ENCODE measurements at places on chromosomes 3 and 15. TPM values are rescaled to one million over a fixed set of nuclear protein-coding genes. Genes with fewer than 3 reads are reported as not detected.

- peaks cover 2% of the 10 kb centered on the region for H3K27me3 ChIP-seq
- no peak overlapping the region for H3K4me3 ChIP-seq
- DNase-seq: no peak
- H3K27ac ChIP-seq: no peak overlapping the region
- H3K36me3 ChIP-seq: no peaks in the 10 kb centered on the region
Measured at GRCh38 chr3:46393554-46394434, 13.1 kb downstream of the CCR5AS start.

DNA sequence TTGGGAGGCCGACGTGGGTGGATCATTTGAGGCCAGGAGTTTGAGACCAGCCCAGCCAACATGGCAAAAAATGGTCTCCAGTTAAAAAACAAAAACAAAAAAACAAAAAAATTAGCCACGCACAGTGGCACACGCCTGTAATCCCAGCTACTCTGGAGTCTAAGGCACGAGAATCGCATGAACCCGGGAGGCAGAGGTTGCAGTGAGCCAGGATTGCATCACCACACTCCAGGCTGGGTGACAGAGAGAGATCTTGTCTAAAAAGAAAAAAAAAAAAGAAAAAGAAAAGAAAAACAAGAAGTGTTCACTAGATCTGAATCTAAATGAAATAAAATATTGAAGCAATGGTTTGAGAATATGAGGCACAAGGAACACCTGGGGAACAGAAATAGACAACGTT is 36.7 kb downstream of the SLC9A9 start:
- no peak for DNase-seq
- H3K36me3 ChIP-seq: peaks cover 8% of the 10 kb centered on the region
- no peak overlapping the region for H3K4me3 ChIP-seq
- peaks cover 22% of the 10 kb centered on the region for H3K4me1 ChIP-seq
- H3K27me3 ChIP-seq: no peaks in the 10 kb centered on the region

GRCh38 chr3:159936541-159936940 is 52.1 kb upstream of the IL12A start:
- no peak for DNase-seq
- peaks cover 2% of the 10 kb centered on the region for H3K27me3 ChIP-seq
- H3K27ac ChIP-seq: no peak overlapping the region
- peaks cover 4% of the 10 kb centered on the region for H3K4me1 ChIP-seq
- peaks cover 4% of the 10 kb centered on the region for H3K36me3 ChIP-seq

AHSG gene
- total RNA-seq: not detected

ESYT3 gene
- total RNA-seq: 0.37 TPM

- H3K4me1 ChIP-seq: peaks cover 24% of the 10 kb centered on the region
- H3K27me3 ChIP-seq: no peaks in the 10 kb centered on the region
- no peaks in the 10 kb centered on the region for H3K36me3 ChIP-seq
- peak overlapping the region; percentile 49 for H3K27ac ChIP-seq
Measured at GRCh38 chr3:48896936-48897335, 1.7 kb downstream of the SLC25A20 start.

CAND2 gene
- total RNA-seq: 2.1 TPM

- H3K27ac ChIP-seq: no peak overlapping the region
- DNase-seq: no peak
- H3K36me3 ChIP-seq: no peaks in the 10 kb centered on the region
- no peak overlapping the region for H3K4me3 ChIP-seq
- H3K4me1 ChIP-seq: no peaks in the 10 kb centered on the region
Measured at GRCh38 chr3:20352546-20353179, 166.7 kb upstream of the SGO1 start.

DNA sequence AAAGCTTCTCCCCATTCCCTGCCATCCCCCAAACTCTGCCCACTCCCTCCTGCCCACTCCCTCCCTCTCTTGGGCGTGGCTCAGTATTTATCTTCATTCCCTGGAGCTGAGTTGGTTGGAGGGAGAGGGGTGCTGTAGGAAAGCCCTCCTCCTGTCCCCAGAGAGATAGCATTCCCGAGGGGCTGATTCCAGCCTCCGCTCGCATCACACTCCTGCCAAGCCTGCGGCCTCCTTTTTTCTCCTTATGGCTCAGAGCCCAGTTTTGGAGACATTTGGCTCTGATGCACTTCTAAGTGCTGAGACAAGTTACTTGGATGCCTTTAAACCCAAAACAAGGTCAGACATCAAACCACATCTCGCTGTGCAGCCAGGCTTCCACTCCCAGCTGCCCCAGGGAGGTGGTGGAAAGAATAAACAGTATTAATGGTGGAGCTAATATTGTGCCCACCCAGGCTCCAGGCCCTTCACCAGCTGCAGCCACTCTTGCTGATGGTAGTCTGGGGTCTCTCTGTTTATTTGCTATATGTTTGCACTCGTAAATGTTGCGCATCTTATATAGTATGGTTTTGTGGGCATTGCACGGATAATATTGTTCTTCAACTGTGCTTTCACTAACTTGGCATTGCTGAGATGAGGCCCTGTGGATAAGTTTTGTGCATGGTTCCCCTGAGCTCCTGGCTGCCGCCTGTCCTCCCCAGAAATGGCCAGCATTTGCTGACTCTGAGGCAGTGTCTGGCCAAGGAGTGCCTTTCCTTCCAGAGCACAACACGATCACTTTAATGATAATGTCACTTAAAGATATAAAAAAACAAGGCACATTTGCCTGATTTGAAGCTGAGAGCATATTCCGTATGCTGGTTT is 157.2 kb downstream of the LRRC28 start:
- H3K4me1 ChIP-seq: peaks cover 8% of the 10 kb centered on the region
- H3K4me3 ChIP-seq: no peak overlapping the region
- no peaks in the 10 kb centered on the region for H3K36me3 ChIP-seq
- DNase-seq: no peak

DNA sequence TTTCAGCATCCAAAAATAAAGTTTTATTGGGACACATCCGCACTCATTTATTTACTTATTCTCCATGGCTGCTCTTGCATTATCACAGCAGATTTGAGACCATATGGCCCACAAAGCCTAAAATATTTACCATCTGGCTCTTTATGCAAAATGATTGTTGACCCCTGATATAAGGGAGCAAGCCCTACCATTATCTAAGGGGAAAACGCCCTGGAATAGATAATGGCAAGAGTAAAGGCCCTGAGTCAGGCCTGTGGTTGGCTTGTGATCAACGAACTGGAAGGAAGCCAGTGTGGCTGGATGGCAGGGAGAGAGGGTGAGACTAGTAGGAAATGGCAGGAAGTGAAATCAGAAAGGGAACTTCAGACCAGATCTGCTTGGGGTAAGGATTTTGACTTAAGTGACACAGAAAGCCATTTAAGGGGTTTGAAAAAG is 24.6 kb upstream of the DMXL2 start:
- no peaks in the 10 kb centered on the region for H3K4me1 ChIP-seq
- no peak for DNase-seq
- no peaks in the 10 kb centered on the region for H3K27me3 ChIP-seq
- no peak overlapping the region for H3K27ac ChIP-seq
- H3K4me3 ChIP-seq: no peak overlapping the region

GRCh38 chr15:65655457-65655856 is 33.7 kb downstream of the SLC24A1 start:
- DNase-seq: no peak
- no peak overlapping the region for H3K4me3 ChIP-seq
- no peak overlapping the region for H3K27ac ChIP-seq
- H3K4me1 ChIP-seq: peaks cover under 1% of the 10 kb centered on the region
- H3K27me3 ChIP-seq: no peaks in the 10 kb centered on the region

MOBP gene
- not detected for total RNA-seq

DNA sequence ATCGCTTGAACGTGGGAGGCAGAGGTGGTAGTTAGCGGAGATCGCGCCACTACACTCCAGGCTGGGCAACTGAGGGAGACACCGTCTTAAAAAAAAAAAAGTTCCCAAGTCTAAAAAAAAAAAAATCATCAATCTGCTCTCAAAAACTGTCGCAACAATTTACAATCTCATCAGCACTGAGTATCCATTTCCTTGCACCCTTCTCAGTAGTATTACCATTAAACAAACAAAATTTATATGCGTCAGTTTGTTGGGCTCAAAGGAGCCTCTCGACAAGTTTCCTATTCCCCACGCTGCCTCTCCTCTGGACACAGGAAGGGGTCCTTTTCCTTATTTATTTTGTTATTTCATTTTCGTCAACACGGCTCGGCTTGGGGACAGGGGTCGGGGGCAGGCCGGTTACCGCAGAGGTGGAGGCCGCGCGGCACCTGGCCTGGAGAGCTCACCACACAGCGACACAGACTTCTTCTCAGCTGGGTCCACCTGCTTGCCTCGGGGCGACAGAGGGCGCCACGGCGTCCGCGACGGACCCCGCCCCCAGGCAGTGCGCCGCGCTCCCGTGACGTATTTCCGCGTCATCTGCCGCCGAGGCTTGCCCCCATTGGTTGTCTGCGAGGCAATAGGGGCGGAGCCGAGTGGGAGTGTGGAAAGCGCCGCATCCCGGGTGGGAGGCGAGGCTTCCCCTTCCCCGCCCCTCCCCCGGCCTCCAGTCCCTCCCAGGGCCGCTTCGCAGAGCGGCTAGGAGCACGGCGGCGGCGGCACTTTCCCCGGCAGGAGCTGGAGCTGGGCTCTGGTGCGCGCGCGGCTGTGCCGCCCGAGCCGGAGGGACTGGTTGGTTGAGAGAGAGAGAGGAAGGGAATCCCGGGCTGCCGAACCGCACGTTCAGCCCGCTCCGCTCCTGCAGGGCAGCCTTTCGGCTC is at the start of gene MAP2K1:
MAP2K1 (plus strand) TSS at position 709 of the 920 bp plus-strand sequence. CDS start 436 bp downstream, outside the sequence.
- peaks cover 44% of the 10 kb centered on the region for H3K4me1 ChIP-seq
- no peaks in the 10 kb centered on the region for H3K27me3 ChIP-seq
- H3K4me3 ChIP-seq: peak within 1 kb of the TSS; percentile 95
- peak within 1 kb of the TSS; percentile 100 for H3K27ac ChIP-seq
- peaks cover 44% of the 10 kb centered on the region for H3K36me3 ChIP-seq
- DNase-seq: peak; percentile 99

- H3K4me3 ChIP-seq: no peak overlapping the region
- no peak overlapping the region for H3K27ac ChIP-seq
- no peaks in the 10 kb centered on the region for H3K27me3 ChIP-seq
- no peaks in the 10 kb centered on the region for H3K36me3 ChIP-seq
- no peaks in the 10 kb centered on the region for H3K4me1 ChIP-seq
Measured at GRCh38 chr3:82261013-82261412, 499.6 kb upstream of the GBE1 start.

GRCh38 chr15:66570842-66571478 is 5.2 kb upstream of the LCTL start:
- H3K27me3 ChIP-seq: no peaks in the 10 kb centered on the region
- no peak for DNase-seq
- H3K4me3 ChIP-seq: no peak overlapping the region
- H3K4me1 ChIP-seq: peaks cover 11% of the 10 kb centered on the region

DNA sequence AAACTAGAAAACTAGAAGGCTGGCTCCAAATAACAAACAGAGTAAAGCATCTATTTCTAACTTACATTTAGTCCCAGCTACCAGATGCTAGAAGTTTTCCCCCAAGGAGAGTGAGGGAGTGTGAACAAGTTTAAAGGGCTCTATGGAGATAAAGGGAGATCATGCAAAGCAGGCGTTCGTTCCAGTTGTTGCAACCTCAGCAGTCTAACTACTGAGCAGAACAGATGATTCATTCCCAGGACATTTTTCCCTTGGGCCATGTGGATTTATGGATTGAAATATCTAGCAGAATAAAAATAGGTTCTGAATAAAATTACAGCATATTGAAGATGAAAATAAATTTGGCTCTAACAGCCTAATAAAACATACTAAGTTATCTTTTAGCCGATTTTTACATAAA is 154.8 kb upstream of the TTC14 start:
- no peak overlapping the region for H3K27ac ChIP-seq
- no peak for DNase-seq
- no peaks in the 10 kb centered on the region for H3K36me3 ChIP-seq

- peak within 1 kb of the TSS; percentile 98 for H3K27ac ChIP-seq
- H3K27me3 ChIP-seq: peaks cover 5% of the 10 kb centered on the region
- peak; percentile 60 for DNase-seq
Measured at GRCh38 chr15:90868261-90868689, at the start of gene FURIN. FURIN (plus strand) TSS chr15:90868588; CDS start chr15:90875741, 7,153 bp downstream.

GOLGA8G gene
- total RNA-seq: not detected

EPB42 gene
- not detected for total RNA-seq

DPH3 gene
- total RNA-seq: 13.0 TPM

DNA sequence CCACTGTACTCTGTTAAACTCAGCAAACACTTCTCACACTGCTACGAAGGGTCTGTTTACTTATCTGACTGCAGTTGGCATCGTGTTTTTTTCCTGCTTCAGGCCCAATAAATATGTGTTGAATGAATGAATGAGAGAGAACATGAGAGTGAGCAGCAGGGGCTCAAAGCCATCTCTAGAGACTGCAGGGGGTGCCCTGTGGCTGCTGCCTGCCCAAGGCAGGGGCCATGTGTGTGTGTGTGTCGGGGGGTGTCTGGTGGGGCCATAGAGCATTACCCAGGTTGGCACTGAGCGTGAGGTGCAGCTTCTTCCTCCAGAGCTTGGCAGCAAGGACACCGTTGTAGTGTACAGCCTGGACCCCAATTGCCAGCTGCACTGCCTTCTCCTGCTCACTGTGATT is 14.8 kb downstream of the EPB42 start:
- peaks cover 4% of the 10 kb centered on the region for H3K4me1 ChIP-seq
- DNase-seq: no peak
- no peaks in the 10 kb centered on the region for H3K36me3 ChIP-seq

- peak overlapping the region; percentile 87 for H3K27ac ChIP-seq
- DNase-seq: peak; percentile 94
- H3K4me3 ChIP-seq: peak overlapping the region; percentile 49
- H3K36me3 ChIP-seq: no peaks in the 10 kb centered on the region
- H3K4me1 ChIP-seq: peaks cover 71% of the 10 kb centered on the region
Measured at GRCh38 chr15:74402873-74403587, 30.7 kb downstream of the SEMA7A start.

REC114 gene
- total RNA-seq: not detected

B3GALNT1 gene
- 1.1 TPM for total RNA-seq

KCNMB2 gene
- not detected for total RNA-seq

GRCh38 chr3:133448478-133449122 is 48.7 kb downstream of the BFSP2 start:
- DNase-seq: peak; percentile 77
- peak overlapping the region; percentile 69 for H3K27ac ChIP-seq

DNA sequence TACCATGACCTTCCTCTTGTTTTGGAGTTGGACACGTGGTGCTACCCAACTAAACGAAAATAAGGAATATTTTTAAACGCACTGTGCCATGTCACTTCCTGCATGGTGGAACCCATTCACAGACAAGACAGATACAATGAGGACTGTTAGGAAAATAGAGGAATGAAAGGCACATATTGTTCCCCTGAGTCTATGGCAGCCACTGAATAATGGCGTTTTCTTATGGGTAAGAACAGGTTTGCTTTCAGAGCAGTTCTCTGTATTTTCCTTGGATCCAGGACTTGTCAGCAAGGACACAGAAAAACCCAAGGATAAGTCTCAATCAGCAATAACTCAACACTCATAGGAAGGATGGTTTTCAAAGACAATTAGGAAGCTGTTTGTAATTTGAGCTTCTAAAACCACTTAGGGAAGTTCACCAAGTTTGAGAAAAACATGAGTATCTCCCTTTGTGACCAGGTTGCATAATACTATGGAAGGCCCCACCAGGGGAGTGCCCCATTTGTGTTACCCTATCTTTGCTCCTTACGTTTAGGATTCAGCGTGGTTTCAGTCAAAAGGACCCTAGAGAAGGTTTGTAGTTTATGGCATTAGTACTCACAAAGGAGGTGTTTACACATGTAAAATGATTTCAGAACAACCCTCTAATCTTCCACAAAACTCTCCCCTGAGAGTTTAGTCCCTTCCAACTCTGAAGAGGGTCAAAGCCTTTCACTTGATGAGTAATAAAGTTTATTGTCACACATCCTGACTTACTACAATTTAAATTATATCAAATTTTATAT is 487.2 kb upstream of the ATP11B start:
- H3K4me1 ChIP-seq: no peaks in the 10 kb centered on the region
- no peak for DNase-seq
- no peaks in the 10 kb centered on the region for H3K36me3 ChIP-seq
- H3K27ac ChIP-seq: no peak overlapping the region

GRCh38 chr3:50358355-50358910 is 888 bp downstream of the TMEM115 start:
- H3K27ac ChIP-seq: peak overlapping the region; percentile 89
- peaks cover 22% of the 10 kb centered on the region for H3K36me3 ChIP-seq
- no peaks in the 10 kb centered on the region for H3K27me3 ChIP-seq
- H3K4me1 ChIP-seq: peaks cover 37% of the 10 kb centered on the region
- no peak for DNase-seq
